G401 (cell line): ENCODE measurements at places on chromosomes 2 and 18.

DNA sequence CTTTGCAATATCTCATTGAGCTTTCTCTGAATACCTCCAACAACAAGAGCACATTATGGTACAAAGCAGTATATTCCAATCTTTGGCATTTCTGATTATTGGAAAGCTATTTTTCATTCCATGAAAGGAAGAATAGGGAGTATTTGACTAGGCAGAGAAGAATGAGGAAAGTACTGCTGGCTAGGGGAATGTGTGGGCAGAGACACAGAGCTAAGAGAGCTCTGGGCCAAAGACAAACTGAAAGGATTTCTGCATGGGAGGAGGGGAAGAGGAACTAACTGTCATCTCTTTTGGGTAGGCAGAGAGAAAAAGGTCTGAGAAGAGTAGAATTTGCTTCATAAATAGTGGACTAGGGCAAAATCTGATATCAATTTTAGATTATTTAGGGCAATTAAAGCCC is 150.8 kb downstream of the CCDC85A start:
- no peak for DNase-seq

- no peak for DNase-seq
These were observed 37.2 kb upstream of the GORASP2 start for GRCh38 chr2:170891893-170892292.

DNA sequence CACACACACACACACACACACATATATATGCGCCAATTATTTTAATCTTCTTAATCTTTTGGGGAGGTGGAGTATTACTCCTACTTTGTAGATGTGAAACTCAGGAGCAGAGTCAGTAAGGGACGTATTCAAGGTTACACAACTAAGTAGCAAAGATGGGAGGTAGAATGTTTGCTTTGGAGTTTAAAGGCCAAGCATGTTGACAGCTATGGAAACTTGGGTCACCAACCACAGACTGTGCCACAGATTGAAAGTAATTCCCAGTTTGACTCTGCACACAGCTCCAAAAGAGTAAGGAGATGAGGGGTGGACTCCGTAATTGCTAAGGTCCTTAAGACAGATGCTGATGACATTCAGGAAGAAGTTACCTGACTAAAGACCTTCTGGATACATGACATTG is 124.8 kb upstream of the ITGB6 start:
- DNase-seq, result no peak

GRCh38 chr2:212538305-212539071 is at the start of gene ERBB4:
Gene ERBB4 (minus strand): TSS chr2:212538802. CDS start chr2:212538530, 272 bp downstream.
- peak; percentile 64 for DNase-seq

GRCh38 chr18:21912339-21913239 is 172.0 kb downstream of the MIB1 start:
- no peak for DNase-seq

DNA sequence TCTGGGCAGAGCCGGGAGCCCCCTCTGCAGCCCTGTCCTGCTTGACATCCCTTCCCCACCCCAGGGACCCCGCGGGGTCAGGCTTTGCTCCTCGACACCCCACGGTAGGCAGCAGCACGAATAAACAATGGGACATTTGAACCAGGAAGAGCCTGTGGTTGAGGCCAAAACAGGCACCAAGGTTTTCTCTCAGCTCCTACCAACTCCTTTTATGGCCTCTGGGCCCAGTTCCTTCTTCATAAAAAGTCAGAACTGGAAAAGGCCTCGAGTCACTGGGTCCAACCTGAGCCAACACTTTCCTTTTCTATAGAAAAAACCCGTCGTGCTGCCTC is 20.6 kb downstream of the TEX44 start:
- DNase-seq, result no peak

DNA sequence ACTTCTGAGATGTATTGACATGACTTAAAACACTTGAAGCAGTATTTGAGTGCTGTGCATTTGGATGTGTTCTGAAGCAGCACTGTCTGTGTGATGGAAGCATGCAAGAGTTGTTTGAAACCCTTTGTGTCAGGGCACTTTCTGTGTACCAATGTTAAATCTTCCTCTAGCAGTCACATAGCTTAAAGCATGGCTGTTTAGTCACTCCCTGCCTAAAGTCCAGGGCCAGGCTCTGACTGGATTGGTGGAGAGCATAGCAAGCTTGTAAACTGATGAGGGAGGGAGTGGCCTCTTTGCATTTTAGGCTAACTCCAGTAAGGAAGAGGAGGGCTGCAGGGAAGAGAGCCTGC is 73.5 kb downstream of the MYO1B start:
- no peak for DNase-seq

- no peak for DNase-seq
These were observed 53.4 kb downstream of the POLR1A start for GRCh38 chr2:86052265-86052664.

GRCh38 chr2:233051241-233052149 is 8.6 kb upstream of the INPP5D start:
- DNase-seq, result no peak

GRCh38 chr18:57122936-57123510 is 23.9 kb upstream of the BOD1L2 start:
- DNase-seq, result no peak

DNA sequence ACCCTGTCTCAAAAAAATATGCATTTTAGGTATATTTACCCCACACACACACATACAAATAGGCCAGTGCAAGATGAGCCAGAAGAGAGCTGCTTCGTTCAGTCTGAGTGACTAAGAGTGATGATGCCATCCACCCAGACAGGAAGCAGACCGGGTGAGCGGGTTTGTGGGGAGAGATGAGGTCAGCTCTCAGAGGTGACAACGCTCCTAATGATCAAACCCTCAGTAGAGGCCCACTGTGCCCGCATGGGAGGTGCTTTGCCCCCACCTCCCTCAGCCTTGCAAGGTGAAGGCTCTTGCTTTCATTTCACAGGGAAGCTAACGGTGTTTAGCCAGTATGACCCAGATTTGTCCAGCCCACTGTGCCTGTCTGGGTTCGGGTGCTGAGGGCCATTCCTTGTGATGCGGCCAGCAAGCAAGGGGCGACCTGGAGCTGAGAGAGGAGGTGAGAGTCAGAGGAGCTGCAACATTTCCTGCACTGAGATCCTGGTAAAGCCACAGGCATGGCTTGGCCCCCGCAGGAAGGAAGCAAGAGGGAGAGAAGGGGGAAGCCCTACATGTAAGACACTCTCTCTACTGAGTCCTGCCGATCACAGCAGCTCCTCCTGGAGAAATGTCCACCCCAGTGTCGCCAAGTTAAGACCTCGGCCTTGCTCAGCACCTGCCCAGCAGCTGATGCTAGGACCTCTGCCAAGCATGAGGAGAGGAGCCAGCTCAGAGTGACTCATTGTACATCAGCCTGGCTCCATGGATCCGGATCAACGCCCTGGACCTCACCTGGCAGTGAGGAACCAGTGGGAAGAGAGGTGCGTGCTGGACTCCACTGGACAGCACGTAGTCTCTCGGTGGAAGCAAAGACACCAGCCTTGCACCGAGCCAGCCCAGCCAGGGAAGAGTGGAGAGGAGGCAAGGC is 37.0 kb downstream of the NIFK start:
- DNase-seq, result peak; percentile 9

DNA sequence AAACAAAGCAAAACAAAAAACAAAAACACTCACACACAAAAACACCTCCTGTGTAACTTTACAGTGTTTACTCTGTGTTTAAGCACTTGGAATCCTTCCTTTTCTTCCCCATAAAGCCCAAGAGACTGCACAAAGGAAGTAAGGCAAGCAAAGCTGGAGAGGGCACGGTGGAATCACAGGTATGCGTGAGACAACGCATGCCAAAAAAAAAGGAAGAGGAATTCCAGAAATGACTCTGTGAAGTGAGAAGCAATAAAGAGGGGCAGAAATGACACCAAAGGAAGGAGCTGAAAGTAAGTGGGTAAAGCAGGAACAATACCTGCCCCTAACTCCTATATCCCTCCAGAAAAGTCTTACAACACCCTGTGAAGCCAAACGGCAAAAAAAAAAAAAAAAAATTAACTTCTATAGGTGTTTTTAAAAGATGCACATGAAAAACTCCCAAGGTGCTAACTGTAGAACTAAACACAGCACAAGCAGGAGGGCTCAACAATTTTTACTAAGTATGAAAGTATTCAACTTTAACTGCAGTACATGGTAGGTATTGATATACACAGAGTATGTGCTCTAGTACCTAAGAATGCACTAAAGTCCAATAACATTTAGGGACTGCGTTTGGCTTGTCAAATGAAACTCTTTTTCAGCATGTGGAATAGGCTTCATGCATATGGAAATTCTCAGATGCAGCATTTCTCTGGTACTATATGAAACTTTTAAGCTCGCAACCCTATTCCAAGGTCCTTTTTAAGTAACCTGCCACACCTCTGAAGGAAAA is 9.1 kb downstream of the RND3 start:
- DNase-seq, result no peak

DNA sequence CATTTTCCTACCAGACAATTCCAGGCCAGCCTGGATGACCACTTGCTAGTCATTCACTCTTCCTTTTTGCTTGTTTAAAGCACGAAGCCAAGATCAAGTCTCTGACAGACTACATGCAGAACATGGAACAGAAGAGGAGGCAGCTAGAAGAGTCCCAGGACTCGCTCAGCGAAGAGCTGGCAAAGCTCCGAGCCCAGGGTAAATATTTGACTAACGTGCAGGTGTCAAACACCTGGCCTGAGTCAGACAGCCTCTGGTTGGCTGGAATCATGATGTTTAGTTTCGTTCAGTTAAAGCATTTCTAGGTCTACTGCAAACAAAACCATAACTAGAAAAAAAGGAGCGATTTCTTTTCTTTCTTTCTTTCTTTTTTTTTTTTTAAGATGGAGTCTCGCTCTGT is 44.2 kb upstream of the LYPD6B start:
- DNase-seq, result no peak

GRCh38 chr18:51537487-51537886 is 340.0 kb upstream of the MEX3C start:
- DNase-seq, result no peak

GRCh38 chr2:211709389-211709788 is 829.2 kb downstream of the ERBB4 start:
- DNase-seq, result no peak

- DNase-seq, result peak; percentile 10
These were observed 123.5 kb downstream of the CABLES1 start for GRCh38 chr18:23258566-23259469.

- no peak for DNase-seq
These were observed 13.8 kb downstream of the ZNF2 start for GRCh38 chr2:95179451-95179850.

DNA sequence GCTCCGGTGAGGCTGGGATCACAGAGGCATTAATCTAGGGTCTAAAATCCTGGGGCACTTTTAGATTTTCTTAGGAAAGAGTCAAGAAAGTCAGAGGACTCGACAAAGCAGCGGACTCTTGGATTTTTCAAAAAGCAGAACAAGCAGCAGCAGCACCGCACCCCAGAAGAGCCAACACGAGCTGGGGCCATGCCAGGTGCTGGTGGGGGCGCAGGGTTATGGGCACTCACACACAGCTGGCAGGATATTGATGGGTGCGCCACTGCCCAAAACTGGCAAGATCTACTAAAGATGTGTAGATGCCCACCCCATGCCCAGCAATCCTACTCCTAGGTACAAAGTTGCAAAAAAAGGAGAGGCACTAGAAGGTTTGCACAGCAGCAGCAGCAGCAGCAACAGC is 33.9 kb upstream of the SEMA4C start:
- no peak for DNase-seq

DNA sequence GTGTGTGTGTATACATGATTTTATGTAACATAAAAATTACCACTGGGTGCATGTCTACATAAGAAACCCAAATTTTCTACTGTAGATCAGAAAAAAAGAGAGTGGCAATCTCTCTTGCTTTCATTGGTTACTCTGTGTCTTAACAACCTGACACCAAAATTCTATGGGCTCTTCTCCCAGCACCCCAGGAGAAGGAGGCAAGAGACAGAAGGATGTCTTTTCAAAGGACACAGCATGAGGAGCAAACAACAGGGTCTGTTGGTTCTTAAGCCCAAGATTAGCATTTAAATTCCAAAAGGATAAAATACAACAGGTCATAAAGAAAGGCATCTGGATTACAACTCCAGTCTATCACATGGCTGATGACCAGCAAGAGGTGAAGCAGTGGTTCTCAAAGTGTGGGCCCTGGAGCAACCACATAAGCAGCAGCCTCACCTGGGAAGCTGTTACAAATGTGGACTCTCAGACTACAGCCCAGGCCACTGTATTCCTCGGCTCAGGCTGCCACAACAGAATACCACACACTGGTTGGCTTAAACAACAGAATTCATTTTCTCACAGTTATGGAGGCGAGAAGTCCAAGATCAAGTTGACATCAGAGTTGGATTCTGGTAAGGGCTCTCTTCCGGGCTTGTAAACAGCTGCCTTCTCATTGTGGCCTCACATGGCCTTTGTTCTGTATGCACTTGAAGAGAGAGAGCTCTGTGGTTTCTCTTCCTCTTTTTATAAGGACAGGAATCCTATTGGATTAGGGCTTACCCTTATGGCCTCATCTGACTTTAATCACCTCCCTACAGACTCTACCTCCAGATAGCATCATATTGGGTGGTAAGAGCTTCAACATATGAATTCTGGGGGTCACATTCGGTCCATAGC is 79.8 kb upstream of the RNF152 start:
- no peak for DNase-seq

- no peak for DNase-seq
These were observed 110.0 kb upstream of the ZEB2 start for GRCh38 chr2:144629935-144630334.

DNA sequence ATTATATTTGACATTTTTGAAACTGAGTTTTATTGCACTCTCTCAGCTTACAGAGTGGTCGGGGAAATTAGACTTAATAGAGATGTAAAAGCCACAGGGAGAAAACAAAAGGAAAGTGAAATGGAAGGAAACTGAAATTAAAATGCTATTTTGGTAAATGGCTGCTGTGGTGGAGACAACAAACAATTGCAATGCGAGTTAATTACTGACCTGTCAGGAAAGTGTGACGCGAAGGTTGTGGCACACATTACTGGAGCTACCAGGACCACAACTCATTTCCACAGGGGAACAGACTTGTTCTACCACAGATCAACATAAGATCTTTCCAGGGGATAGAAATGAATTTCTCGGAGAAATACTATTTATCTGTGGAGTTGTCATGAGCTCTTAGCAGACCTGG is 19.5 kb downstream of the ARHGAP15 start:
- DNase-seq, result no peak

GRCh38 chr2:127715778-127716449 is 14.6 kb downstream of the SFT2D3 start:
- DNase-seq, result no peak

DNA sequence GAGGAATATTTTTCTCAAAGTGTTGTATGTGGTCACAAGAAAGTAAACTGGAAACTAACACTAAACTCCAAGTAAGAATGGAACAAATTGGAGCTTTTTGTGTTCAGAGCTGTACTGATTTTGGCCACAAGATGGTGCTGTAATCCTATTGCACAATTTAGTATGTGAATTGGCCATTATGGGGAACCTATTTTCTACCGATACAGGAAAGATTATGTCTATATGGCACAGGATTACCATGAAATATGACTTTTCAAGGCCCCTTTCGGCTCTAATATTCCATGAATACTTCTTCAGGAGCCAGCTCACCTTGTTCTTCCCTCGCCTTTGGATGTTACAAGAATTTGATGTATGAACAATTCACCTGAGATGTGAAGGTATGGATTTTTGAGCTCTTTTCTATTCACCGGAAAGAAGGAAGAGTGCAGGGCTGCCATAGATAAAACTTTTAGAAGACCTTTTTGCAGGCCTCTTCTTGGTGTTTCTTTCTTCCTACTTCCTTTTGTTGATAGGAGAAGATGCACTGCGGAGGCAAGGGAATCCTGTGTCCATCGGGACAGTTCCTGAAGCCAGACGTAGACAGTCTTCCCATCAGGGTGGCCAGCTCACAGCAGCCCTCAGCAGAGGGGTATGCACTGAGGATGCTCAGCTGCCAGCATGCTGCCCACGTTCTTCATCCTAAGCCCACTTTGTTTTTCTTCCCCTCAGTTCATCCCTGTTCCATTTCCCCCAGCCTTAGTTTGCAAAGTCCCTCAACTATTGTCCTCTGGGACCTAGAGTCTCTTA is 13.3 kb downstream of the MRPL44 start:
- peak; percentile 74 for DNase-seq
